ENCODE measurements at places on chromosomes 7 and 10.
A peak's percentile ranks its signal among the peaks of the same experiment; 100 is the strongest.

DNA sequence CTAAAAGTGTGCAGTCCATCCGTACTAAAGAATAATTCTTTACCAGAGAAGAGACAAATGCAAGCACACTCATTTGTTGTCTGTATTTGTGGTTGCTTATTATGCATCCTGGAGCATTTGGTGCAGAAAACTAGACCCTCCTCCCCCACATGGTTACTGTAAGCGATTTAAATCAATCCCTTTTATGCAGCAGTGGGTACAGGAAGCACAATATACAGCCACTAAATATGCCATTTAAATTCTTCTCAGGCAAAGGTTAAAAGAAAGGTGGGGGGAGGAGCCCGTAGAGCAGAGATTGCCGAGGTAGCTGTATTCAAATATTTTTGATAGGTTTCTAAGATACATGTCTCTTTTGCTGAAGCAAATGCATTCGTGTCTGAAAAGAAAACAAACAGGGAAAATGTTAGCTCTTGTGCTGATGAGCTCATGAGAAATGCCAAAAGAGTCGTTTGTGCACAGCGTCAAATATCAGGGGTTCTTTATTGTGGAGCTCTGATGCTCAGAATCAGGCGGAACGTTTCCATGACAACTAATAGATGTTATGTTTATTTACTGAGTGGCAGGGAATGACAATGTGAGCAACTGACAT lies 131.3 kb upstream of the NPVF start:
- DNase-seq: no peak

- DNase-seq: no peak
These were observed 26.1 kb upstream of the C10orf53 start for GRCh38 chr10:49653273-49653929.

DNA sequence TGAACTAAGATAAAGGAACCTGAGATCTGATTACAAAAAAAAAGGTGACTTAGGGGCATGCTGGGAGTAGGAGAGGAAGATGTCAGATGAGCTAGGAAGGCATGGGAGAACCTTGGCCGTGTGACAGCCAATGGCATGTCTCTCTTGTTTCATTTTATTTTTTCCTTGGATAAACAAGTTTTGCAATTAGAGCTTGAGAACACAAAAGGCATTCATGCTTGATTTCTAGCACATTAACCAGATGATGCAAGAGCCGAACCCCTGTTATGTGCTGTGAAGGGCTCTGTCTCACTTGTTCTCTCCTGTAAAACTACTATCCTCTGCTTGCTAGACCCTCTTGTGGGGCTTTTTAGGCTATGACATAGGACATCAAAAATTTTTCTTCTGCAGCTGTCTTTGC lies 134.3 kb upstream of the ASAH2 start:
- DNase-seq: no peak

DNA sequence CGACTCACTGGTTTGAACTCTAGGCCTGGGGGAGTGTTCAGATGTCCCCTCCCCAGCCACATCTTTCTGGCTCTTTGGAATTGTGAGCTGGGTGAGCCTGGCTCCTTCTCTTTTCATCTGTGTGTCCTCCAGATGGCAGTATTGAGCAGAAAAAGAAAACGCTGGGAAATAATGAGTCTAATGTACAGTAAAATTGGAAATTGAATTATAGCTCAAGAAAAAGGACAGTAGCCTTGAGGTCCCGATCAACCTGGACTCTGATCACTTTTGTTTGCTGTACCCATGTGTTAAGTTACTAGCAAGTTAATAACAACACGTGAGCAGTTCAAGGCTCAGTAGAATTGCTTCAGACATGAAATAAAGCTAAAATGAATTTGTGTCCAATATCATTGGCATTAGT lies 77.9 kb downstream of the SNX10 start:
- DNase-seq: peak; percentile 66

- no peak for DNase-seq
These were observed 596.6 kb upstream of the CELF2 start for GRCh38 chr10:10421071-10421470.

- no peak for DNase-seq
These were observed 9.0 kb downstream of the NFKB2 start for GRCh38 chr10:102404361-102405107.

DNA sequence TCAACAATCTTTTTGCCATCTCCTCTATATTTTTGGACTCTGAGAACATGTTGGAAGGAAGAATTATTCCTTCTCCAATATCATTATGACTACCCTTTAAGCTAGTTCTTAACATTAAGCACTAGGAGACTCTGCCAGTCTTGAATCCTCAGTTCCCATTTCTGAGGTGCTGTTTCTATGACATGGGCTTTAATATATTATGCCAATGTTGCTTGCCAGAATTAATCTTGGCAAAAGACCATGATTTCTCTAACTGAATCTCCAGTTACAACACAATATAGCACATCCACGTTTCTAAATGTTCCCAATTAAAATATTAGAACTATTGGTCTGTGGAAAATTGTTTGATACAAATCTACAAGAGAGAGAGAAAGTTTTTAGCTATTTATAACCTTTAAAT lies 250.0 kb downstream of the HGF start:
- no peak for DNase-seq

DNA sequence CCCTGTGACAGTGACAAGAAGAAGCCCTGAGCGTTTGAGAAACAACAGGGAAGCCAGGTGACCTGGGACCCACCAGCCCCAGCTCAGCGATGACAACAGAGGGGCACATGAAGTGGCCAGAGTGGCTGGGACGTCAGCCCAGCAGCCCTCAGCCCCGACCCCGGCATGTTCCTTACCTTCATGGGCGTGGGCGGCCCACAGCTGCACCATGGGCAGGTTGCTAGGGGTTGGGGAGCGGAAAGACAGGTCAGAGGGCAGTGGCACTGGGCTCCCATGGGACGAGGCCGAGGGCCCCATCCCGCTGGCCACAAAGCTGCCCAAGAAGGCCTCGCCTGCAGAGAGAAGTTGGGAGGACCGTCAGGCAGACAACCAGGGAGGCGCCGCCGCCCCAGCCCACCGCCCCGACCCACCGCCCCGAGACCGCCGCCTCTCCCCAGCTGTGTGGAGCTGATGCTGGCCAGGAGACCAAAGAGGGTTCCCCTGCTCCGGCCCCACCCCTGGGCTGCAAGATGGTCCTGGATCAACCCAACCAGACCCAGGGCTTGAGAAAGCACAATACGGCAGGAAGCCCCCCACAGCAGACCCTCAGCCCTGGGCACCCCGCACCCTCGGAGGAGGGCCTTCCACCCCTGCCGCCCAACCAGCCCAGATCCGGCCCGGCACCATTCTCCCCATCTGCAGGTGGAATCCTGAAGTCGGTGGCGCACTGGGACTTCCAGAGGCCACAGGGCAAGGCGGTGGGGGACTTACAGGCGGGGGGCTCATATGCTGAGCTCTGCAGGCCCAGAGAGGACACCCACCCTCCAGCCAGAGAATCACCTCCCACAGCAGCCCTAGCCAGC lies 29.1 kb downstream of the TNRC18 start:
- DNase-seq: no peak

DNA sequence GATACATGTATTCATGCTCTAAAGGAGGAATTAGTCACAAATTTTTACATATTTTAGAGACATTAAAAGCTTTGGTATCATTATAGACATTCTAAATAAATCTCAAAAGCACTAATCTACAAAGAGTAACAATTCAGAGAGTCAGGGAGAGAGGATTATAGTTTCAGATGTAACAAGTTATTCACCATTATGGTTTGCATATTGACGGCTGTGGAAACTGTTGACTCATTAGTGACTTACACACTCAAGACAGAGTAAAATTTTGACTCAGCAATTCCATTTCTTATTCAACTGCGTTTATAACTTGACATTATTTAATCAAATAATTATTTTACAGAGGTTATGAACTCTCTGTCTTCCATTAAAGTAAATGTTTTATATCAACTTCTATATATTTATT lies 95.4 kb upstream of the SEMA3C start:
- DNase-seq: peak; percentile 14

GRCh38 chr7:152544481-152544927 lies 108.7 kb upstream of the KMT2C start:
- no peak for DNase-seq

DNA sequence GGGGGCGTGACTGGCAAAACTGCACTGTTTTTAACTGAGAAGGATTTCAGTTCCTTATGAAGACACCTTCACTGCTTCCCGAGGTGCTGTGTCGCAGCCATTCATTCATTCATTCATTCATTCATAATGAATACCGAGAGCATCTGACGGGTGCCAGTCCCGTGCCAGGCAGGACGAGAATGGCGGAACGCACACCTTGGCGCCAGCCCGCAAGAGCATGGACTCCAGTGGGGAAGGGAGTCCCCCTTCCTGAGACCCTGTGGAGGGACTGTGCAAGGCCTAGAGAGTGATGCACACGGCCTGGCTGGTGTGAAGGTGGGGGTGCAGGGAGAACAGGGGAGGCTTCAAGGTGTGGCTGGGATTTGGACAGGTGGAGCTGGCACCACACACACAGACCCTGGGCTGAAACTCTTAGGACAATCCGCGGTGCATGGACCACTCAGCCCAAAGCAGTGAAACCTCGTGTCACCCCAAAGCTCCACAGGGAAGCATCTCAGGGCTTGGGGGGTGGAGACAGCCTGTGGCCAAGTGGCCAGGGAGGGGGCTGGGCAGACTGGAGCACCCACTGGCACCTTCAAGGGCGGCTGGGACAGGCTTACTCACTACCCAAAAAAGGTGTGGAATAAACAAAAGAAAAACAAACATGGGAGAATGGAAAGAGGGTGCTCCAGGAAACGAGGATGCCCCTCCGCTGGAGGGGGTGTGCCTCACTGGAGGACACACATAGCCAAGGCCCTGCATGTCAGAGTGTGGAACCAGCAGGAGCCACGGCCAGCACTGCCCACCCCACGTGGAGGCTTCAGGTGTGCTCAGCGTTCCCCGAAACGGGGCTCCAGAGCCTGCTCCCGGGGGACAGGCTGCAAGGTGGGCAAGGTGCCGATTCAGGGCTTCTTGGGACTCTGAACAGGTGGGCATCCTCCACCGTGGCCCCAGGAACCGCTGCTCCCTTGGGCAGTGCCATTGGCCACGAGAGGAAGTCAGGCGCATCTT lies 37.7 kb downstream of the EBF3 start:
- DNase-seq: no peak

- DNase-seq: no peak
These were observed 54.1 kb upstream of the ANTXRL start for GRCh38 chr10:46232666-46233065.

DNA sequence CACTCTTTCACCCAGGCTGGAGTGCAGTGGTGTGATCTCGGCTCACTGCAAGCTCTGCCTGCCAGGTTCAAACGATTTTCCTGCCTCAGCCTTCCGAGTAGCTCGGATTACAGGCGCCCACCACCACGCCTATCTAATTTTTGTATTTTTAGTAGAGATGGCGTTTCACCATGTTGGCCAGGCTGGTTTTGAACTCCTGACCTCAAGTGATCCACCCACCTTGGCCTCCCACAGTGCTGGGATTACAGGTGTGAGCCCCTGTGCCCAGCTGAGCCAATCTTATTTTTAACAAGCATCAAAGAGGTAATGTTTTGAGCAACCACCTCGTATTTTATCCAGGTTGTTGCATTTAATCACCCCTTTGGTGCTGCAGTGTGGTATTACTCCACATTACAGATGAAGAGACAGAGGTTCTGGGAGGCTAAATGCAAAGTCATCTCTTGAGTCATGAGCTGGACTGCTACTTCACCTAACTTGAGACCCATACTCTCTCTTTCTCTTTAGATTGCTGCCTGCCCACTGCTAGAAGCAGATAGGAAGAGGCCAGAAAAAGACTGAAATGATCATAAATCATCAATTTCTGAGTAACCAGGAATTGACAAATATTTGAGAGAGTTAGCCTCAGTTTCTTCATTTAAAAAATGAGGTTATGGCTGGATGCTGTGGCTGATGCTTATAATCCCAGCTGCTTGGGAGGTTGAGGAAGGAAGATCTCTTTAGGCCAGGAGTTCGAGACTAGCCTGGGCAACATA lies 116.2 kb downstream of the CAMK1D start:
- peak; percentile 21 for DNase-seq

- DNase-seq: no peak
These were observed 40.5 kb downstream of the AMZ1 start for GRCh38 chr7:2728316-2729030.

- no peak for DNase-seq
These were observed 143.8 kb downstream of the TES start for GRCh38 chr7:116354171-116354545.

GRCh38 chr7:67788669-67789068 lies 792.0 kb downstream of the TYW1 start:
- DNase-seq: no peak

DNA sequence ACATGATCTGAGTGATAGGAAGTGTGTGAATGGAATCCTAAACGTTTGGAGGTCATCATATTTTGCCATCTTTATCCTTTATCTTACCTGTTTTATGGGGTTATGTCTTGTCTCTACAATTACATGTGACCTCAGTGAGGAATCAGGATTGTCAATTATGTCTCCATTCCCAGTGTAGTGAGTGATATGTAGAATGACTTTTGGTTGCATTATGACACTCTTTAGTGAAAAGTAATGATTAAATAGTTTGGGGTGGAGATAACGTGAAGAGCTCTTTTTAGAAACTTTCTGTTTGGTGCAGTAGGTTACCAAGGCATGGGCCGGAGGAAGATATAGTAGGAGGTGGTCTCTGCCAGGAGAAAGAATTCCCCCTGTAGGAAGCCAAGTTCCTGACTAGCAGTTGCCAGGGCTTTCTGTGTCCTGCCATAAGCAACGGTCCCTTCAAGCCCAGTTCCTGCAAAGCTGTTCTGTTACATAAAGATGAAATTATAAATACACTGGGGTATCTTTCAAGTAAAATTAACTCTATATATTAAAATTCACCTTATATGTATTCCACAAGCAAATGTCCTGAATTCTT lies 228.2 kb downstream of the NSUN6 start:
- no peak for DNase-seq

- no peak for DNase-seq
These were observed 111.6 kb downstream of the ARHGAP22 start for GRCh38 chr10:48493083-48493871.

GRCh38 chr7:121521711-121522400 lies 125.7 kb upstream of the FAM3C start:
- no peak for DNase-seq

- no peak for DNase-seq
These were observed 1.2 kb downstream of the GPNMB start for GRCh38 chr7:23247603-23248335.

- DNase-seq: no peak
These were observed 101.9 kb upstream of the HGF start for GRCh38 chr7:81871606-81872265.

DNA sequence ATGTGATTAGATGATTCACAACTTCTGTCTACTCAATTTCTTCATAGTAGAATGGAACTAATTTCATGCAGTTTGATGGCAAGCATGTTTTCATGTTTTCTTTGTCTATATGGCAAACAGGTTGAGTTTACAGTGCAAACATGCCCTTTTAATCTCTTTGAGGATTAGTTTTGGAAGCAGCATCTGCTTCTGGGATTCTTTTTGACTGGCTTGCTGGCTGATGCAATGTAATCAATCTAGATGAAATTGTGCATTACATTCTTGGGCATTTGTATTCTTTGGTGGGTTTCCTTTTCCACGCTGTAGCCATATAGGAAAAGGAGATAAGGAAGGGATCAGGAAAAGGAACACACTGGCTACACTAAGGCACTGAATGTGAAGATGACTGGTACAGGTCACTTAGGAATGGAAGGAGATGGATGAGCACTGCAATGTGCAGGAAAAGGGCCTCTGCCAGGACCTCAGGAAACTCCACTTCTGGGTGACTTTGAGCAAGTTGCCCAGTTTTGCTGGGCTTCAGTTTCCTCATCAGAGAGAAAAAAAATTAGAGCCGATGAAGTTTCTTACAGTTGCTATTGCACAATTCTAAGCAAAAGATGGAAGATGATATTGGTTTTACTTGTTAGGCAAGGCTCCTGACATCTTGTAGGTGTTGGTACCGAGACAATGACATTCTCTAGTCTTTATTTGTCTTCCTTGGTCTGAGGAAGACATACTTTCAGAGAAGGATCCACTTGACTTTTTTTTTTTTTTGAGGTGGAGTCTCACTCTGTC lies 269.1 kb downstream of the SUGCT start:
- no peak for DNase-seq
